Karpas-422 (cell line): ENCODE measurements at places on chromosomes 2 and 18. TPM values are rescaled to one million over a fixed set of nuclear protein-coding genes. Genes with fewer than 3 reads are reported as not detected.

DNA sequence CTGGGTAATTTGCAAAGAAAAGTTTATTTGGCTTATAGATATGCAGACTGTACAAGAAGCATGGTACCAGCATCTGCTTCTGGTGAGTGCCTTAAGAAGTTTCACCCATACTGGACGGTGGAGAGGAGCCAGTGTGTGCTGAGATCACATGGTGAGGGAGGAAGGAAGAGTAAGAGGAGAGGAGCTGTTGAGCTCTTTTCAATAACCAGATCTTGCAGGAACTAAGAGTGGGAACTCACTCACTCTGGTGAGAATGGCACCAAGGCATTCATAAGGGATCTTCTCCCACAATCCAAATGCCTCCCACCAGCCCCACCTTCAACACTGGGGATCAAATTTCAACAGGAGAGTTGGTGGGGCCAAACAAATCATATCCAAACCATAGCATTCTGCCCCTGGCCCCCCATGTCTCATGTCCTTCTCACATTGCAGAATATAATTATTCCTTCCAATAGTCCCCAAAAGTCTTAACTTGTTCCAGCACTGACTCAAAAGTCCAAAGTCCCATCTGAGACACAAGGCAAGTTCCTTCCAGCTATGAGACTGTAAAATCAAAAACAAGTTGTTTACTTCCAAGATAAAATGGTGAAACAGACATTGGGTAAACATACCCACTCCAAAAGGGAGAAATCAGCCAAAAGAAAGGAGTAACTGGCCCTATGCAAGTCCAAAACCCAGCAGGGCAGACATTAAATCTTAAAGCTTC is 11.7 kb upstream of the TMEM37 start:
- no peaks in the 10 kb centered on the region for H3K36me3 ChIP-seq
- no peak for DNase-seq
- no peak overlapping the region for H3K27ac ChIP-seq
- no peak overlapping the region for H3K4me3 ChIP-seq

GRCh38 chr2:31762085-31762484 is 181.3 kb upstream of the SRD5A2 start:
- H3K27me3 ChIP-seq: no peaks in the 10 kb centered on the region
- H3K4me1 ChIP-seq: no peaks in the 10 kb centered on the region
- no peak overlapping the region for H3K27ac ChIP-seq
- no peak overlapping the region for H3K4me3 ChIP-seq

LOXHD1 gene
- total RNA-seq: not detected in 2 replicates

HOXD1 gene
- total RNA-seq: not detected in 2 replicates

DNA sequence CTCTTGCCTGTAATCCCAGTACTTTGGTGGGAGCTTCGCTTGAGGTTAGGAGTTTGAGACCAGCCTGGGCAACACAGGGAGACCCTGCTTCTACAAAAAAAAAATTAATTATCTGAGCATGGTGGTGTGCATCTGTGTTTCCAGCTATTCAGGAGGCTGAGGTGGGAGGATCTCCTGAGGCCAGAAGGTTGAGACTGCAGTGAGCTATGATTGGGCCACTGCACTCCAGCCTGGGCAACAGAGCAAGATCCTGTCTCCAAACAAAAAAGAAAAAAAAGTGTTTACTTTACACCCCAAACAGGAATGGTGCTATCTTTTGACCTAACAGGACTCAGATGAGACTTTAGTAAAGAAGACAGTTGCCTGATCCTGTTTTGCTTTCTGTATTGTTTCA is 35.6 kb downstream of the MAL start:
- no peak overlapping the region for H3K4me3 ChIP-seq
- H3K27me3 ChIP-seq: no peaks in the 10 kb centered on the region
- no peak overlapping the region for H3K27ac ChIP-seq
- H3K4me1 ChIP-seq: no peaks in the 10 kb centered on the region
- H3K36me3 ChIP-seq: no peaks in the 10 kb centered on the region

NAT8 gene
- total RNA-seq: not detected in 2 replicates

PSMG2 gene
- 51.1 and 125 TPM in 2 replicates for total RNA-seq

MREG gene
- 0.11 and 0.15 TPM in 2 replicates for total RNA-seq

DNA sequence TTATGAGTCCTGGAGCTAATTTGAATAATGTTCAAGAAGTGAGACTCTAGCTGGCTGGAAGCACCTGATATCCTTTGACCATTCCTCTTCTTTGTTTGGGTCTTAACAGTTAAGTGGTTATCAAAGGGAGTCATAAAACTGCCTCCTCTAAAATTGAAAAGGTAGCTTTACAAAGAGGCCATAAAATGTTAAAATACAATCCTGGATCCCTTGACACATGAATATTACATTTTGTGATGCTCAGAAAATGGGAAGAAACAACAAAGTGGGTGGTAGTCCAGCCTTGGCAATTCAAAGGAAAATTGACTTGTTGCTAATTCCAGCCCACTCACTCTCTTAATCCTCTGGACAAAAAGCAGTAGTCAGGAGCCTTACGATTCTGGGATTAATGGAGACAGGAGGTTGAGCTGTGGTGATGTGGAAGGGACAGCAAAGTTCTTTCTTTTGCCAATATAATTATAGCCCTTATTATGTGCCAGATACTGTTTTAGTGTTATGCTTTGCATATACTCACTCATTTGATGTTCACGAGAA is 339.2 kb downstream of the PDE11A start:
- H3K4me3 ChIP-seq: no peak overlapping the region
- no peaks in the 10 kb centered on the region for H3K36me3 ChIP-seq
- H3K27ac ChIP-seq: no peak overlapping the region

ARHGAP25 gene
- 172 and 213 TPM in 2 replicates for total RNA-seq

DNA sequence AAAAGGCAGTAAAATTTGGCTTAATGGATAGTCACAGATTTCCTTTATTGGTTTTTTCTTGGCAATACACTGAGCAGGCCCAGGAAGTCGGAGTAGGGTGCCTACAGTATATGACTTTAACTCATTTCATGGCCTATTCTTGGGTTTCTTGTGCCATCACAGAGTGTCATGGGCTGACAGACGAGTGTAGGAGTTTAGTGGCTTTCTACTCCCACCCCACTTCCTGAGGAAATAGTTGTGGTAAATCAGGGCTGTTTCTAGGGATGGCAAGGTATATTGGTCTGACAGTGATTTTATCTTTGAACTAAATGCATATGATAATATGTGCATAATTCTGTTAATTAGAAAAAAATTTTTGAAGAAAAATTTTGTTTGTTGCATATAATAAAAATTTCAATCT is 100.1 kb downstream of the PLCL1 start:
- H3K27ac ChIP-seq: no peak overlapping the region
- H3K27me3 ChIP-seq: no peaks in the 10 kb centered on the region
- H3K4me1 ChIP-seq: no peaks in the 10 kb centered on the region
- no peak overlapping the region for H3K4me3 ChIP-seq

DNA sequence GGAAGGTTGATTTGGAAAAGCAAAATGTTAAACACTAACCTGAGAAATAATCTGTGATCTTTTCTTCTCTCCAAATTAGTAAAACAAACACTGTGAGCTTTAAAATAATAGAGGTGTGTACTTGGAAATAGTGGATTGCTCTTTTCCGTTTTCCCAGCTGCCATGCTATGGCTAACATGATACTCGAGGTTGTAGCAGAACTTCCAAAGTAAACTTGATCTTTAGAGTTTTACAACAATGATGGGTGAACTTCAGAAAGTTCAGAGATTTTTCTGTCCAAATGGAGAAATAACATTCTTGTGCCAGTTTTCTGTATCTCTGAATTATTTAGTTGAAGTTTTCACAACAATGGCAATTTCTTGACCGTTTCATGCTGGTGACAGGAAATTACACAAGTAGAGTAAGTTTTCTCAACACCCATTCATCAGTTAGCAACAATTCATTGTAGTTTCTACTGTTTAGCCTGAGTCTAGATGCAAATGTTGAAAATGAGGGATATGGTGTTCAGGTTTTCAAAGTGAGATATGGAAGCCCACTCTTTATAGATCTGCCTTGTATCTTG is 135.3 kb upstream of the CTAGE1 start:
- no peaks in the 10 kb centered on the region for H3K27me3 ChIP-seq
- H3K27ac ChIP-seq: no peak overlapping the region
- DNase-seq: no peak
- no peak overlapping the region for H3K4me3 ChIP-seq

GRCh38 chr18:61803393-61803792 is 89.4 kb downstream of the RNF152 start:
- H3K27ac ChIP-seq: no peak overlapping the region
- H3K27me3 ChIP-seq: no peaks in the 10 kb centered on the region
- H3K4me1 ChIP-seq: no peaks in the 10 kb centered on the region
- no peak for DNase-seq
- no peak overlapping the region for H3K4me3 ChIP-seq
- H3K36me3 ChIP-seq: no peaks in the 10 kb centered on the region

GPR55 gene
- 2.9 and 9.5 TPM in 2 replicates for total RNA-seq

EHBP1 gene
- total RNA-seq: 32.2 and 48.7 TPM in 2 replicates

- no peak for DNase-seq
- H3K27ac ChIP-seq: no peak overlapping the region
- H3K4me1 ChIP-seq: peaks cover 28% of the 10 kb centered on the region
- no peaks in the 10 kb centered on the region for H3K27me3 ChIP-seq
These were observed 113.0 kb upstream of the COPS8 start for GRCh38 chr2:236972491-236973342.

DNA sequence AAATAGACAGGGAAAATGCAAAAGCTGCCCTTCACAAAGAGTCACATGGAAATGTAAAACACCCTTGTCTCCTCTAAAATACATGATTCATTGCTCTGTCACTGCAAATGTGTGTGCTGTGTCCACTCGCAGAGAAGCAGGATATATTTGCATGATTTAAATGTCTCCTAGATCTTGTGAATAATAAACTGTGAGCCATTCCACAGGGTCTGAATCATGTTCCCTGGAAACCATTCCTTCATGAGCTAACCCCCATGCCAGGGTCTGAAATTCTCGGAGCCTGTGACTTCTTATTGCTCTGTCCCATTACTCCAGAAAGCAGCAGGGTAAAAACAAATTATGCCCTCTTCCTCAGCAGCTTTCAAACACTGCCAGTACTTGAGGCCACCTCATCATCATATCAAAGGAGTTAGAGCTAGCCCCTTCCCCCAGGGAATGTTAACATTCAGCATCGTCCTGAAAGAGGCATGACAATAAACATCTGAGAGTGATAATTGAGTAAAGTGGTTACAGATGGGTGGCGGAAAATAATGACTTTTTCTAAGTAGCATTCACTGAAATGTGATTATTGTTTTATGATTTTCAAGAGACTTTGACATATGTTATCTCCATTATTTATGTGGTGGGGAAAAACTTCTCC is 11.7 kb upstream of the CNGA3 start:
- H3K27ac ChIP-seq: no peak overlapping the region
- no peaks in the 10 kb centered on the region for H3K27me3 ChIP-seq
- no peaks in the 10 kb centered on the region for H3K36me3 ChIP-seq
- DNase-seq: no peak

GRCh38 chr2:230692760-230693159 is 19.9 kb upstream of the CAB39 start:
- H3K36me3 ChIP-seq: no peaks in the 10 kb centered on the region
- no peak overlapping the region for H3K4me3 ChIP-seq
- no peak for DNase-seq

FEV gene
- not detected in 2 replicates for total RNA-seq

SERPINB11 gene
- not detected in 2 replicates for total RNA-seq

DNA sequence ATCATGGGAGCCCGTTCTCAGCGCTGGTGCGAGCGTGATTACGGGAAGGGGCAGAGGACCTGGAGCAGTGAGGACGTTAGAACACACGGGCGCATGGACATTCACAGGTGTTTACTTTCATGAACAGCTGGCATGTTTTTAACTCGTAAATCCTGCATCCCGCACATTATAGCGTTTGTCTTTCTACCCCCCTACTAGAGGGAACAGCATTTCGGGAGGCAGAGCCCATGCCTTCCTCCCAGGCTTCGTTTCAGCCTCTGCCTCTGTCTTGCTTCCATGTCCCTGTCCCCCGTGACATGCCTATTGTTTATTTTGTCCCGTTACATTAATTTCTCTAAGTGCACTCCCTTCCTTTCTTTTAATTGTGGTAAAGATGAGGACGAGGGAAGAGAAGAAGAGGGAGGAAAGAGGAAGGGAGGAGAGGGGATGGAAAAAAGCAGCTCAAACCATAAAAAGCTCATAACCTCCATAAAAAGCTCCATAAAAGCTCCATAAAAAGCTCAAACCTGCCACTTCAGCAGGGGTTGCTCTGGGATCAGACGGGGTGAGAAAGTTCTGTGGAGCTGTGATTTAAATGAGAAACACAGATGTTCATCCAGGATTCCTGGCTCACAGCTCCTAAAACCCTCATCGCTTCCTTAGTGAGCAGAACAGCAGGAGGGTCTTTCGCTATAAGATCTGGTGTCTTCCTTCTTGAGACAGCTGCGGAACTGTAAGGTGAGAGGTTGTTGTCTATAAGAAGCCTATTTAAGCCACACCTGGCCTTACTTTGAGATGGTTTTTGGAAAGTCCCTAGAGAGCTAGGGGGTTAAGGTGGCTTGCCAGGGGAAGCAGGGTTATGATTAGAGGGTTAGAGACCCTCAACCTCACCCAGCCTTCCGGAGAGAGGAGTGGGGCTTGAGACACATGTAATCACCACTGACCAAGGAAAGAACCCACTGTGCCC is 66.6 kb upstream of the SNTG2 start:
- DNase-seq: no peak
- no peaks in the 10 kb centered on the region for H3K36me3 ChIP-seq
- H3K4me3 ChIP-seq: no peak overlapping the region
- H3K27me3 ChIP-seq: 0 out of 2 replicates have a peak, but pooled peaks cover 3% of the 10 kb centered on the region
- H3K27ac ChIP-seq: no peak overlapping the region

PRSS56 gene
- total RNA-seq: not detected in 2 replicates

GRCh38 chr2:217386041-217386440 is 526.2 kb upstream of the TNP1 start:
- H3K4me1 ChIP-seq: no peaks in the 10 kb centered on the region
- no peak overlapping the region for H3K27ac ChIP-seq
- H3K36me3 ChIP-seq: no peaks in the 10 kb centered on the region

ANKRD44 gene
- 120 and 153 TPM in 2 replicates for total RNA-seq

MOGAT1 gene
- total RNA-seq: not detected in 2 replicates

DNA sequence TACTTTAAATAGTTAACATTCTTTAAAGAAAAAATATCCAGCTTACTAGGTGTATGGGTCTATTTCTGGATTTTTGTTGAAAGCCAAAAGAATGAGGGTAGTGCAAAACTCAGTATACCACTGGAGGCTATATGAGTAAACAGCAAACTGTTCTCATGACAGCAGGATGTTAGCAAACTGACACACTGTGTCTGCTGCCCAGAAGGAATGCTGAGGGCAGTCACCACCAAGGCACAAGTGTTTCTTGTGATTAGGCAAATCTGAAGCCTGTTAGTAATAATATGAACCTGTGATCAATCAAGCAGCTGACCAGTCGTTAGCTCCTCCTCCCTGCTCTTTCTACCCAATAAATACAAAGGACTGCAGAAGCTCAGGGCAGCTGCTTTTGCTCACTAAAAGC is 50.5 kb upstream of the SULT1C3 start:
- no peaks in the 10 kb centered on the region for H3K27me3 ChIP-seq
- DNase-seq: no peak
- H3K4me3 ChIP-seq: no peak overlapping the region
- no peak overlapping the region for H3K27ac ChIP-seq
- H3K4me1 ChIP-seq: no peaks in the 10 kb centered on the region

- no peaks in the 10 kb centered on the region for H3K36me3 ChIP-seq
- no peaks in the 10 kb centered on the region for H3K27me3 ChIP-seq
- no peaks in the 10 kb centered on the region for H3K4me1 ChIP-seq
- H3K4me3 ChIP-seq: no peak overlapping the region
- H3K27ac ChIP-seq: no peak overlapping the region
- no peak for DNase-seq
These were observed 429.5 kb downstream of the CCDC85A start for GRCh38 chr2:56613254-56613653.

- no peaks in the 10 kb centered on the region for H3K27me3 ChIP-seq
- DNase-seq: no peak
- no peak overlapping the region for H3K4me3 ChIP-seq
- H3K4me1 ChIP-seq: no peaks in the 10 kb centered on the region
- H3K36me3 ChIP-seq: no peaks in the 10 kb centered on the region
- H3K27ac ChIP-seq: no peak overlapping the region
These were observed 678.9 kb upstream of the FANCL start for GRCh38 chr2:58920001-58920400.

SOX11 gene
- total RNA-seq: not detected in 2 replicates
